CD4-positive, alpha-beta T cell treated with Interleukin-21 for 1 hour (primary cell): ENCODE measurements at places on chromosomes 5 and 9.

DNA sequence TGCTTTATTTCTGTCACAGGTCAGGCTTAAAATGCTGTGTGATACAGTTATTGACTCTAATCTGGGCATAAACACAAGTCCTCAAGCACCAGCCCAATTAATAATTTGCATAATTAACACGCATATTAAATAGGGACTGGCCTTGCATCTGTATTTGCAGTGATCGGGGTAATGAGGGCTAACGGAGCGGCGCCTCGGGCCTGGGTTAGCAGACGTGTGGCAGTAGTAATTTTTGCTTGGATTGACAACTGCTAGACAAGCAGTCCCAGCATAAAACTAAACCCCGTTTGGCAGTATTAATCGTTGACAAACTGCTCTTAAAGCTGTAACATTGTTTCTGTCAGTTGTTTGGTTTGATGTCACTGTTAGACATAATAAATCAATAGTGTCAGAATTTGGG, 109.2 kb downstream of the PBX3 start:
- no peak for DNase-seq

- DNase-seq = no peak
These were observed 943.1 kb downstream of the NR2F1-AS1 start for GRCh38 chr5:92637960-92638359.

DNA sequence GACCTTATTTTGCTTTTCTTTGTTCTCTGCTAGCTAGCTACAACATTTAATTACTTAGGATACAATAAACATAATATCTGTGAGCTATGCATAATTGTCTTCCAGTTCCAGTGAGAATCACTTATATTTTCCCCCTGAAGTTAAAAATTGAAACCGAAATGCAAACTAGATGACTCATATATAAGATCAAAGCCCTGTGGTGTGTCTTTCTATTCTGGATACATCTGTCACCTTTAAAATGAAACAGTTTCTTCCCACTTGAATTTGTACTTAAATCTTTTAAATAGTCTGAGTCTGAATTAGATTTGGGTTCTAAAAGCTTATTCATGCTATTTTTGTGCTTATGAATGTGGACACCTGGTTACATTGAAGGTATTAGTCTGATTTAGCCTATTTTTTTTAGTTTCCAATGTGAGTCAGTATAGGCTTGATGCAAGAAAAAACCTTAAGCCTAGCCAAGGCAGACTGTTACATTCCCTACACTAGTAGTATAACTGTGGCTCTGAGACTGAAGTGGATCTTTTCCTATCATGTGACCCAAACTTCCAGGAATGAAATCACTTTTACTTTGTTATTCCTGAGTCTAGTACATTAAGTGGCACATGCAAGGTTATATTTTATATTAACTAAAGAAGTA, 703.5 kb upstream of the RGMB start:
- DNase-seq = no peak

DNA sequence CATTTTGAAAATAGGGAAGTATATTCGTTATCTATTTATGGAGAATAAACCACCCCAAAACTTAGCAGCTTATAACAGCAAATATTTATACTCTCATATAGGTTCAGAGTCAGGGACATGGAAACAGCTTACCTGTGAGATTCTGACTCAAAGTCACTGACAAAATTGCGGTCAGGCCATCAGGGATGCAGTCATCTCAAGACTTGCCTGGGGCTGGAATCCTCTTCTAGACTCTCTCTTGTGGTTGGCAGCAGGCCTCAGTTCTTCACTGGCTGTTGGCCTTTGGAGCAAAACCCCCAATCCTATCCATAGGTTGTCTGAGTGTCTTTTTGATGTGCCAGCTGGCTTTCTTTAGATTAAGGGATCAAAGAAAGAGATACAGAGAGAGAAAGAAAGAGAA, 275.6 kb downstream of the SEC61B start:
- no peak for DNase-seq

DNA sequence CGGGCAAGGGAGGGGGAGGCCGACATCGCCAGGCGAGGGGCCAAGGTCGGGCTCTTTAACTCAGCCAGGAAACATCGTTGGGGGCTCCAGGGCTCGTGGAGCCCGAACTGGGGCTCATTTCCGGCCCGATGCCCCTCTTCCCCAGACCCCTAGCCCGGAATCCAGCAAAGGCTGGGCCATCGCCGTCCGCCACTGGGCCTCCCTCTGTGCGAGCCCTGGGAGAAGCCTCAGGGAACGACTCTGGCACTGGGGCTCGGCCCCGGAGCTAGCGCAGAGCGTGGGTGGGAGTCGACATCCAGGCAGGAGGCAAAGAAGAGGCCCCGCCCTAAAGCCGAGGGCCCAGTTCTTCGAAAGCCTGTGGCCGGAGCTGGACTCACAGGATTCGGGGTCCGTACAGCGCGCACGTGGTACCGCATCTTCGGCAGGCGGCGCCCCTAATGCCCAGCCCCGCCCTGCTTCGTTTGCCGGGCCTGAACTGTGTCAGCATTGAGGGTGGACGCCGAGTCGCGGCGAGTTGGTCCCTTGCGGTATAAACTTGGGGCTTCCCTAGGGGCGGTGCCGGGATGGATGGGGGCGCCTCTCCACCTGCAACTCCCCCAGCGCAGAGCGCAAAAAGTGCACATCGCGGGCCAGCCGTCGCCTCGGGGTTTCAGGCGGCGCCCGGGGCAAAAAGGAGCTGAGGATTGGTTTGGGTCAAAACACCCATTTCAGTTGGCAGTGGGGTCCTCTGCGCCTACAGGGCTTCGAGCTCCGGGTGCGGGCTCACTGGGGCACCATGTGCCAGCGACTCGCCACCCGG, 3.6 kb upstream of the PAX5 start:
- DNase-seq = no peak

DNA sequence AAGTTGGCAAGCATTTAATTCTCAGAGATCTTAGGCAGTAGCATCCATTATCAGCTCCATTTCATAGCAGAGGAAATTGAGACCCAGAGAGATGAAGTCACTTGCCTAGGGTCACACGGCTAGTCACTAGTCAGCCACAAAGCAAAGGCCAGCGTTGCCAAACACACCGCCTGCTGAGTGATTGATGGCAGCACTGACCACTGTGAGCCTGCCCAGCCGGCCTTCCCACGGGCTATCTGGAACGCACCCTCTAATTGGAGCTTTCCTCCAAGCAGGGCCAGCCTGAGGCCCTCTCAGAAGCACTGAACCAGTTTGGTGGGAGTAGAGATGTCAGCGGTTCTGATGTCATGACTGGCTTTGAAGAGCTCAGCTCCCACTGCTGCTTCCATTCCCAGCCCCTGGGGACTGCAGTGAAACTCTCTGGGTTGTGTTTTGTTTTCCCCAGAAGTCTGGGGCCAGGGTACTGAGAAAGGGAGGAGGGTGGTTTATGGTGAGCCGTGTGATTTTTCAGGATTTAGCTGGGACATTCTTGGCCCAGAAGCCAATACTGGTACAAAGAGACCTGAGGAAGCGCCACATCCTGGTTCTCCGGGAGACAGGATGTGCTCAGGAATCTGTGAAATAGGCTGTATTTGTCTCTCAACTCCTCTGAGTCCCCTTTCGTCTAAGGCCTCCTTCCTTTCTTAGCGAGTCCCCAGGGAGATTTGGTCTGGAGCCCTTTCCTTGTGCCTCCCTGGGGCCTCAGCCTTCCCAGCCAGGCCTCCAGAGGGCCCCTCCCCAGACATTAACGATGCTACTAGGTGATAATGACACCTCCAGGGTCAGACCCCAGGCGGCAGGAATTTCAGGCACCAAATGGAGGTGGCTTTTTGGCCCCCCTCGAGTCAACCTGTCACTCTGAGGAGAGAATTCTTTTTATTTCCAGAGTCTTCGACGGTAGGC, 44.5 kb downstream of the SPRY4 start:
- DNase-seq = no peak
